Activated CD4-positive, alpha-beta T cell treated with anti-CD3 and anti-CD28 coated beads, Interleukin-2, amount 50 U/mL, for 48 hours (primary cell): ENCODE measurements at places on chromosomes 1 and 21.

DNA sequence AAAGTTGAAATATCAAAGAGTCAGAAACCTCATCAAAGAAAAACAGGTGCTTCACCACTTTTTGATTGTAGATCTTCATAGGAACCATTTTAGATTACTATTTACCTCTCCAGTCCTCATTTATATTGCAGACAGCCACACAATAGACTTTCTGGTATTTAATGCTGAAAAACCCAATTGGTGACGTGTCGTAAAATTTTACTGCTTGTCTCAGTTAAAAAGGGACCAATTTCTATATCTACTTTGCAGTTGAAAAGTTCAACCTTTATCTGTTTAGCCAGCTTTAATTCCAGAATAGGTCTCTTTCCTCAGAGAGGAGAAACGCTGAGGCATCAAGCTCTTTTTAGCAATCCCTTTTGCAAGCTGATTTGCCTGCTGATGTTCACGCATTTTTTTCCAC, 1722.4 kb downstream of the PLA2G4A start:
- no peak for DNase-seq

DNA sequence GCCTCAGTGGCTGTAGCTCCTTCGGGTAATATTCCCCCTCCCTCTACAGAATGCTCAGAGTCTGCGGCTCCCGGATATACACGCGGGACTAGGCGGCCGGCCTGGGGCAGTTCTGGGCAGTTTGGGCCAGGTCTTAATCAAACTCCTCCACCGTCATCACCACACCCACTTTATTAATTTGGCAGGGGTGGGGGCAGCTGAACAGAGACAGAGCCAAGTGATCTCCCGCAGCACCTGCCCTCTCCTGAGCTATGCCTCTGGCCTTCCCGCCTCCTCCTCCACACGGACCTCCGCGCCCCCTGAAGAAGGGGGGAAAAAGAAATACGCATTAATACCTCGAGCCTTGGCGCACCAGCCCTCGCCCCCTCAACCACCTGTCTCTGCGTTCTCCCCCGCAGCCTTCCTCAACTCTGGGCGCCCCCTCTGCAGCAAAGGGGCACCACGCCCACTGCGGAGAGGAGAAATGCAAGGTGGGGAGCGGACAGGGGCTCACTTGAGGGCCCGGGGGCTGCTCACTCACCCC, 42.6 kb downstream of the CD34 start:
- DNase-seq, result no peak

- DNase-seq, result no peak
Measured at GRCh38 chr1:4087530-4088420, 187.7 kb upstream of the C1orf174 start.

GRCh38 chr1:18633422-18634155, 2.9 kb downstream of the PAX7 start:
- DNase-seq, result no peak

DNA sequence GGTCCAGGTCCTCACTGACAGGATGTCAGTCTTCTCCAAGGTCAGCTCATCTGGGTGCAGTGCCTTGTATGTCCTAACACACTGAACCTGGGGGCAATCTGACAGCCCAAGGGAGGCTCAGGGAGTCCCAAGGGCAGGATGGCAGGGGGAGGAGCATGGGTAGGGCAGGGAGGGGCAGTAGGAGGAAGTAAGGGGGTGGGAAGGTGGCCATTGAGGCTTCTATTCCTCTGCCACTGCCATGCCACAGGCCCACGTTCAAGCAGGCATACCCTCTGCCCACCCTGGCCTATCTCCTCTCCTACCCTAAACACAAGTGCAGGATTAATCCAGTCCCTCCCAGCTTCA, 13.3 kb downstream of the ARHGEF19 start:
- DNase-seq, result no peak

- no peak for DNase-seq
Measured at GRCh38 chr1:94912263-94913184, 14.4 kb downstream of the CNN3 start.

DNA sequence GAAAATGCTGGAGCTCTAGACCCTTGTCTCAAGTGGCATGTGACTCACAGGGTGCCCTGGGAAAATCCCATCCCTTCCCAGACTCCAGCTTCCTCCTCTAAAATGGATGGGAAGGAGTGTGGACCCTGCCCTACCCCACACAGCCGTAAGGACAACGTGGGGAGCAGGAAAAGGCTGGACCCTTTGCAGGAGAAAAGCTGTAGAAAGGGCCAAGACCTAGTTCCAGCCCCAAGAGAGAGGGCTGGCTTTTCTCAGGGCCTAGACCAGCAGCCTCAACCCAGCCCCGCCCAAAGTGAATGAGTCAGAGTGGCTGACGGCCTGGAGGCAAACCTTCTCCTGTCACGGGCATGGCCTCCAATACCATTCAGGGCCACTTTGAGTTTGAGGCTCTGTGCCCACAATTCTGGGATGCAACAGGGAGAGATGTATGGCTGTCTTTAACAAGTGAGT, 1.1 kb downstream of the LAMB3 start:
- peak; percentile 83 for DNase-seq

- no peak for DNase-seq
Measured at GRCh38 chr1:84611796-84612195, 37.6 kb upstream of the CTBS start.

DNA sequence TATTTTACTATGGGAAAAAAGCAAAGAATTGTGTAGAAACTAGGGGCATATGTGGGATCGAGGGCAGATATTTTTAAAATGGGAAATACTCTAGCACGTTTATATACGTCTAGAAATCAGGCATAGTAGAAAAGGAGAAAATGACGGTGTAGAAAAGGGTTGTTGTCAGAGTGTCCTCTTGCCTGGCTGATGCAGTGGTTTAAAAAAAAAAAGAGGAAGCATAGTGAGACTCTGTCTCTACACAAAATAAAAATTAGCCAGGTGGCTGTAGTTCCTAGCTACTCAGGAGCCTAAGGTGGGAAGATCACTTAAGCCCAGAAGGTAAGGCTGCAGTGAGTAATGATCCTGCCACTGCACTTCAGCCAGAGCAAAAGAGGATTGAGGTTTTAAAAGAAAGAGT, 64.7 kb upstream of the LRRC7 start:
- DNase-seq, result no peak

DNA sequence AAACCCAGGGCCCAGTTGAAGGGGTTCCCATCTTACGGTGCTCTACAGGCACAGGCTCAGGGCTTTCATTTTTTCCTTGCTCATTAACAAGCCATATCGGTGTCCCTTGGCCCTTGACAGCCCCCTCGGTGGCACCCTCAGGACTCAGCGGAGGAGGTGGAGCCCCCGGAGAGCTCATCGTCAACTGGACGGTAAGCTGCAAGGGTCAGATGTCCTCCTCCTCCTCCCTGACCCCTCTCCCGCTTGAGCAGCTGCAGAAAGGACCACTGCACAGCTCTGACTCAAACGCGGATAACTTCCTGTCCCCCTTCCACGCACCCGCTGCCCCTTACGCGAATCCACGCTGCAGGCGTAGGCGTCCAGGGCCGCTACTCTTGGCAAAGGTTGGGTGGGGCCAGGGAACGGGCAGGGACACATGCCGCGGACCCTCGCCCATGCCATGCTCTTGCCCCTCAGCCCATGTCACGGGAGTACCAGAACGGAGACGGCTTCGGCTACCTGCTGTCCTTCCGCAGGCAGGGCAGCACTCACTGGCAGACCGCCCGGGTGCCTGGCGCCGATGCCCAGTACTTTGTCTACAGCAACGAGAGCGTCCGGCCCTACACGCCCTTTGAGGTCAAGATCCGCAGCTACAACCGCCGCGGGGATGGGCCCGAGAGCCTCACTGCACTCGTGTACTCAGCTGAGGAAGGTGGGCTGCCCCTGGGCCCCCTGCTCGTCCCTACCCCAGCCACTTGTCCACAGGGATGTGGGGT, 14.7 kb downstream of the TMEM81 start:
- no peak for DNase-seq

- DNase-seq, result peak; percentile 35
Measured at GRCh38 chr21:36589352-36589971, 109.5 kb upstream of the SIM2 start.

DNA sequence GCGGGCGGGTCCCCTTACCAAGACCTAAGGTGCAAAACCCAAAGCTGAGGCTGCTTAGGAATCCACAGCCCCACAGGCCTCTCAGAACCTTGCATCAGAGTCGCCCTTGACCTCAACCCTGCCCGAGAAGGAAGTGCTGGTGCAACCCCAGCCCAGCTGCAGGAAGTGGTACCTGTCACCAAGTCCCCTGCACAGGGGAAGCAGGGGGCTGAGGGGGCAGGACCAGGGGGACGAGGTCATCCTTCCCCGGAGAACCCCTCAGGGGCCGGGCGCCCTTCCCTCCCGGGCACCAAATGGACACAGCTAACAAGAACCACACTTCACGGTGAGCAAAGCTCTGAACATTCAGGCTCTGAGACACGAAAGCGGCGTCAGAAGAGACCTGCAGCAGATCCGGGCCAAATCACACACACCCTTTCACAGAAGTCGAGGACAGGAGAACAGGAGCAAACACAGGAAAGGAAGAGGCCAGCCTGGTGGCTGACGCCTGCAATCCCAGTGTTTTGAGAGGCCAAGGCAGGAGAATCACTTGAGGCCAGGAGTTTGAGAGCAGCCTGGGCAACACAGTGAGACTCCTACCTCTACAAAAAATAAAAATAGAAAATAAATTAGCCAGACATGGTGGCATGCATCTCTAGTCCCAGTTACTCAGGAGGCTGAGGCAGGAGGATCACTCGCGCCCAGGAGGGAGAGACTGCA, 6.4 kb downstream of the ITGB2 start:
- DNase-seq, result peak; percentile 63

DNA sequence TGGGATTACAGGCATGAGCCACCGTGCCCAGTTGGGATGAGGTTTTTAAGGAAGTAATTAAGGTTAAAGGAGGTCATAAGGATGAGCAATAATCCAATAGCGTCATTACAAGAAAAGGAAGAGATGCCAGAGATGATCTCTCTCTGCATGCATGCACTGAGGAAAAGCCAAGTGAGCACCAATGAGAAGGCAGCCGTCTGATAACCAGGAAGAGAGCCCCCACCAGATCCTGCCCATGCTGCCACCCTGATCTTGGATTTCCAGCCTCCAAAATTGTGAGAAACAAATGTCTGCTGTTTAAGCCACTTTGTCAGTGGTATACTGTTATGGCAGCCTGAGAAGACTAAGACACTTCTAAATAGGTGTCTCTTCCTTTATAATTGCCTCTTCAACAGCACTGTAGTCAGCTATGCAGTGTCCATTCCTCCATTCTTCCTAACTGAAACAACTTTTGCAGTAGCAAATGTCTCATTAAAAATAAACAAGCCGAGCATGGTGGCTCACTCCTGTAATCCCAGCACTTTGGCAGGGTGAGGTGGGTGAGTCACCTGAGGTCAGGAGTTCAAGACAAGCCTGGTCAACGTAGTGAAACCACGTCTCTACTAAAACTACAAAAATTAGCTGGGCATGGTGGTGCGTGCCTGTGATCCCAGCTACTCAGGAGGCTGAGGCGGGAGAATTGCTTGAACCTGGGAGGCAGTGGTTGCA, 216.2 kb upstream of the RUNX1 start:
- DNase-seq, result no peak

DNA sequence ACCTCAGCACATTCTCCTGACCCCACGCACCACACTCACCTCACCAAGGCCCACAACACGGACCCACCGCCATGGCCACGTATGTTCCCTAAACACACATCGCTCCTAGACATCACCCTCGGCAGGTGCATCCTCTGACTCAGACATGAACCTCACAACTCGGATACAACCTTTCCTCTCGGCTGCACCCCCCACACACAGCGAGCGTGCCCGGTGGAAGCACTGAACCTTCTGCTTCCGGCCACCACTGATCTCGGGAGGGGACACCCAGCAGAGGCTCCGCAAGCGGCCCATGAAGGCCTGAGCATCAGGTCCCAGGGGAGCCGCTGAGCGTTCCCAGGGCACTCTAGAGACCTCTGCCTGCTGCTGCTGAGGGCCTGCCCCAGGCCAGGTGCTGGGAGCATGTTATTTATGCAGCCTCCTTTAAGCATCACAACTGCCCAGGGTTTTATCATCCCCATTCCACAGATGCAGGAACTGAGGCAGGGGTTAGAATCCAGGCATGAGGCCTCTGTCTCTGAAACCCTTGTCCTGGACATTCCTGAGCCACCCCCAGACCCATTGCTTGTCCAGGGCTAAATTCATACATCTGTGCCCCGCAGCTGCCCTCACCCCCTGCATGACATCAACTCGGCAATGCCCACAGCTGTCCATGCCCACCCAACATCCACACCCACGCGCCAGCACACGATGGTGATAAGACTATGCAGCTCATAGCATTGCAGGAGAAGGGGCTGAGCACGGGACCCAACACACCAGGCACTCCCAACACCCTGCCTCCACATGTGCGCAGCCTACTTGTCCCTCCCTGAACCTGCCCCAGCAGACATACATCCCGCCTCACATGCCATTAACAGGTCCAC, 27.0 kb downstream of the SDC3 start:
- DNase-seq, result no peak

- DNase-seq, result no peak
Measured at GRCh38 chr21:19256934-19257660, 853.5 kb upstream of the TMPRSS15 start.

DNA sequence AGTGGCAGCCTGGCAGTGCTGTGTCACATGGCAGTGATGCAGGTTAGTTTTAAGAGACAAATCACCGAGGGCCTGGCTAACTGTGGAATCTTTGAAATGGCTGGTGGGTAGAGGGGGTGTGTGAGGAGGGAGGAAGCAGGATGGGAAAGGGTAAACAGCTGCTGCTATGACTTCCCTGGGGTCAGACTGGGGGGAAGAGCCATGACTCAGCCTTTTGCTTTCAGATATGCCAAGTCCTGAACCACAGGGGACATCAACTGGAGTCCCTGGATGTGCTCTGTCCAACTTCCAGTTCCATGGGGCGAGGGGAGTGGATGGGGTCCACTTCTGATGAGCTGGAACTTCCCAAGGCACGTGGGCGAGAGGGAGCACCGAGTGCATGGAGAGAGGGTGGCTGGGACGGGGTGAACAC, 121.1 kb upstream of the ADAR start:
- no peak for DNase-seq

- DNase-seq, result no peak
Measured at GRCh38 chr1:56787330-56787729, 31.9 kb downstream of the FYB2 start.

- no peak for DNase-seq
Measured at GRCh38 chr1:179031855-179032513, 6.3 kb downstream of the FAM20B start.

DNA sequence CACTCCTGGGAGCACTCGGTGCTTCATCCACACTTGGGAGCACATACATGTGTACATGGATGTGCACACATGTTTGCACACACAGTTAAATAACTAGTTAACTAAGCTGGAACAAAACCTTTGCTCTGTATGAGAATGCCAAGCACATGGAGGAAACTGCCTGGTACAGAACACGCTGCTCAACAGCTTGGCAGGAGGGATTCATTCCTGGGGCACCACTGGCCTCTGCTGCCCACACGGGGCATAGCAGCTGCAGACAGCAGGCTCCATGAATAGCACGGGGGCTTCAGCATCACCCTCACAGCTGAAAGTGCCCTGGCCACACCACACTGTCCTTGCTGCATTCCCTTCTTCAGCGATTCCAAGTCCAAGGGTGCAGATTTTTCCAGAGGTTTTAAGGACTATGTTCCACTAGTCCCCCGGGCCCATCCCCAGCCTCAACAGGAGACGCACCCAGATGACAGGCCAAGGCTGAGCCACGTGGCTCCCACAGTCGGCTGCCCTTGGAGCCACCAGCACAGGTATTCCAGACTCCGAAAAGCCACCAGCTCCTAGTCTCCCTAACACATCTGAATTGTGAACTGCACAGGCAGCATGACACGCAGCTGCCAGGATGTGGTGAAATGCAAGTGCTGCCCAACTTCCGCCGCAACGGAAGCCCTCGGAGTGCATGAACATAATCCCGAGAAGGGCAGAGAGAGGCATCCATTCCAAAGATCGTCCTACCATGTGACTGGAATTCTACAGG, 16.9 kb downstream of the NPHP4 start:
- DNase-seq, result peak; percentile 55
